Nephron progenitor cell (in vitro differentiated cells): ENCODE measurements at places on chromosomes 4 and X.

GRCh38 chr4:44186850-44187246 is 261.8 kb downstream of the KCTD8 start:
- H3K27ac ChIP-seq = no peak overlapping the region
- DNase-seq = no peak
- H3K36me3 ChIP-seq = no peaks in the 10 kb centered on the region
- H3K4me3 ChIP-seq = no peak overlapping the region

DNA sequence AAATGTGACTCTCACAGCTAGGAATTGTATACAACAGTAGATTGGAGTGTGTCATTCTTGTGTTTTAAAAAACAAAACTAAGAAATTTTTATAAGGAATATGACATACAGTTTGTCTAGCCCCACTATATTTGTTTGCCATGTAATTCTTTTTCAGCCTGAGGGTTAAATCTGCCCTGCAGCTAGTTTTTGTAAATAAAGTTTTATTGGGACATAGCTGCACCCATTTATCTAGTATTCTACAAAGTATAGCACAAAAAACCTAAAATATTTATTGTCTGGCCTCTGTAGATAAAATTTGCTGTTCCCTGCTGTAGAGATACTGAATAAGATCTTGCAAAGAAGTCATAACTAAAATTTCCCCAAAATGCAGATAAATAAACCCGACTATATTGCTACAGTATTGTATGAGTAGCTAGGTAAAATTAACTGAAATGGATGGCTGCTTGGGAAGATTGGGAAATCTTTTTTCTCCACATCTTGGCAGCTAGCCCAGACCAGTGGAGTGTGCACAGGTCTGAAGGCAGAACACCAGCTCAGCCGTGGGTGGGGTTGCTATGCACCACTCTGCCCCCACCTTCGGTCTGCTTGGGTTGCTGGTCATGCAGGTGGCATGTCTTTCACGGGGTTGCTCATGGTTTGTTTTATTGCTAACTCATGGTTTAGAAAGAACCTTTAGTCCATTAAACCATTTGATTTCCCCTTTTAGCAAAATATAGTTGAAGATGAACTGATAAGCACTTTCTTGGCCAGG is 127.9 kb downstream of the KLHL8 start:
- H3K4me1 ChIP-seq = peaks cover 56% of the 10 kb centered on the region
- no peak for DNase-seq
- H3K27ac ChIP-seq = peak overlapping the region; percentile 71
- no peak overlapping the region for H3K4me3 ChIP-seq
- H3K27me3 ChIP-seq = no peaks in the 10 kb centered on the region

- no peaks in the 10 kb centered on the region for H3K4me1 ChIP-seq
- DNase-seq = no peak
- peaks cover 60% of the 10 kb centered on the region for H3K36me3 ChIP-seq
- no peak overlapping the region for H3K27ac ChIP-seq
- H3K4me3 ChIP-seq = no peak overlapping the region
- H3K27me3 ChIP-seq = no peaks in the 10 kb centered on the region
These were observed 175.3 kb downstream of the DCTD start for GRCh38 chr4:182741914-182742313.

- no peaks in the 10 kb centered on the region for H3K27me3 ChIP-seq
- H3K27ac ChIP-seq = no peak overlapping the region
- no peaks in the 10 kb centered on the region for H3K4me1 ChIP-seq
- no peak for DNase-seq
These were observed 164.0 kb downstream of the STAG2 start for GRCh38 chrX:124125471-124125870.
